GM12864 (cell line): ENCODE measurements at places on chromosomes 7 and 10.

- no peak for DNase-seq
Measured at GRCh38 chr7:26112203-26112740, 39.7 kb upstream of the NFE2L3 start.

GRCh38 chr7:45917064-45917463, 4.0 kb downstream of the IGFBP3 start:
- no peak for DNase-seq

DNA sequence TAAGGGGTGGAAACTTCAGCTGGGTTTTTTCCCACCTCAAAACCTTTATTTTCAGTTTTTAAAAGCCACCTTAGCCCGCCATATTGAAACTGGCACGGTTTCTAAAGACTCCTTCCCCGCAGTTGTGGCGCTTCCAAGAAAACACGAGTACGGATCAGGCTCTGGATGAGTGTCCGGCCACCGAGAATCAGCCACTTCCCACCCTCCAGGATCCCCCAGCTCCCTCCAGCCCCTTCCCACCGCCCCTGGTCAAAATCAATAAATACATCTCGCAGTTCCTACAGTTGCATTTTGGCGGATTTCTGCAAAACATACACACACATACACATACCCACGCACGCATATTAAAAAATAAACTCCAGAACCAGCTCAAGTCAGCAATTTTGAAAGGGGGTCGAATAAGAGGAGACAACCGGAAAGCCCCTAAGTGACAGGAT, 1.1 kb downstream of the SFMBT2 start:
- DNase-seq: no peak

- DNase-seq: no peak
Measured at GRCh38 chr7:98679741-98680140, 62.7 kb downstream of the NPTX2 start.

- DNase-seq: no peak
Measured at GRCh38 chr7:93751421-93751820, 139.1 kb downstream of the TFPI2 start.

DNA sequence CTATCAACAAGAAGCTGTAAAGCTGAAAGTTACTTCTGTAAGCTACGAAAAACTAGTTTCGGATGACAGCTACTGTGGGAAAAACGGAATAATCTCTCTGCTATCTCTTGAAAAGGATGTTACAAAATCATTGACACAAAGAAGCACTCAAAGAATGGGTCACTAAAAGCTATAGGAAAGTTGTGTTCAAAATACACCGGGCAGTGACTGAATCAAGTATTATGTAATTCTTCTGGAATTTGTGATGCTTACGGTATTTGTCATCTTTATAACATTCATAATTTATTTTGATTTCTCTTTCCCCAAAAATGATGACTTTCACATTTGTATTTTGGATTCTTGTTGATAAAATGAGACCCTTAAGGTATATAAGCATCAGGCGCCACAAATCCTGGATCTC, 112.1 kb upstream of the KLF6 start:
- no peak for DNase-seq

- no peak for DNase-seq
Measured at GRCh38 chr7:124351950-124352349, 319.1 kb upstream of the TMEM229A start.

DNA sequence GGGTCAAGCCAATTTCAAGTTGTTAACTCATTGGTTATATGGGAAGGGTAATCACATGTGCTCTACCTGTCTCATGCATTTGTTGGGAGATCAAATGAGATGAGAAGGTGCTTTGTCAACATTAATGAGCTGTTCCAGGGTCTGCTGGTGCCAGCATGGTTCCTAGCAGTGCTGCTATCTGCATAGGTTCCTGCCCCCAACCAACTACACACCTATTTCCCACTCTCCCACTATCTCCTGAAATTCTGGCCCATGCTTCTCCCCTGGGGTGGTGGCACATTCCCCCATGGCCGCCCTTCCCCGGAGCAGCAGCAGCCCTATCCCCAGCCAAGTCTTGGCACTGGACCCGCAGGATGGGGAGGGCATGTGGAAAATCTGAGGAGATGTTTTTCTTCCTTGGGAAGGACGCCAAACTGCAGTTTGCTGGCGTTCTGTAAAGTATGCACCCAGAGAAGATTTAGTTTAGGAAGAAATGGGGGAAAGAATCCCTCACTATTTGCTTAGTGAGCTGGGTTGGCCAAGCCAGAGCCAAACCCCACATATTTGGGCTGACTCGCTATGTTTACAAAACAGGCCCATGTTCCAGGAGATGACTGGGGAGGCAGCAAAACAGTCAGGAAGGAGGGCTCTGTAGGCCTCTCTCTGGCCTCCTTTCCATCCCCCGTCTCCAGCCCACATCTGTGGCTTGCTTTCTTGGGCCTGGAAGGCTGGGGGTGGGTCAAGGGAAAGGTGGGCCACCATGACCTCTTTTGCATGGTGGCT, 42.5 kb downstream of the PPP1R3C start:
- no peak for DNase-seq
